ENCODE measurements at places on chromosomes 6 and 20.

- no peak overlapping the region for H3K27ac ChIP-seq
- no peak overlapping the region for H3K4me3 ChIP-seq
- H3K4me1 ChIP-seq: no peaks in the 10 kb centered on the region
- no peaks in the 10 kb centered on the region for H3K27me3 ChIP-seq
- DNase-seq: no peak
Measured at GRCh38 chr20:45329497-45330319, 18.5 kb downstream of the SDC4 start.

DNA sequence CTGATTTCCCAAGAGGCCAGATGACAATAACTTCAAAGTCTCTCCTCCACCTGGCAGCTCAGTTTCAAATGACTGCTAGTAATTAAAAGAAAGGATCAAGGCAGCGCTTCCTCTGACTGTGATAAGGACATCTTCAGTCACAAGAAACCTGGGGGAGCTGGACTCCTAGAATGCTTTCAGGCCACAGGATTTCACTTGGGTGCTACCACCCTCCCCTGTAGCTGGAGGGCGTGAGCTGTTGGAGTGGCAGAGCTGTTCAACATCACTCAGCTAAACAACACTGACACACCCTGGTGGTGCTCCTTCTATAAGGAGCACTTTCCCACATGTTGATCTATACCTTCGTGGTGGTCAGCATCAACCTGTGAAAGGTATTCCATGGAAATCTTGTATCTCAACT is 2.2 kb upstream of the CNR1 start:
- H3K27me3 ChIP-seq: no peaks in the 10 kb centered on the region
- no peaks in the 10 kb centered on the region for H3K36me3 ChIP-seq
- no peak overlapping the region for H3K4me3 ChIP-seq
- H3K4me1 ChIP-seq: no peaks in the 10 kb centered on the region
- no peak for DNase-seq

DNA sequence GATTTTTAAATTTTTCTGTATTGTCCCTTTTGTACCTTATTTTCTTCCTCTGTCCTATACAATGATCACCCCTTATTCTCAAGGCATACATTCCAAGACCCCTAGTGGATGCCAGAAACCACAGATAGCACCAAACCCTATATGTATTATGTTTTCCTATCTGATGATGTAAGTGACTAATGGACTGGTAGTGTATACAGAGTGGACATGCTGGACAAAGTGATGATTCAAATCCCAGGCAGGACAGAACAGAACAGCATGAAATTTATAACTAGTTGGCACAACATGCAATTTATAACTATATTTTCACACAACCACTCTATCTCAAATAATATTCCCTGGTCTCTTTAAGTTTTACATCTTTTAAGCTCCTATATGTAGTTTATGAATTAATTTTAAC is 205.6 kb upstream of the FLRT3 start:
- no peak for DNase-seq
- H3K27me3 ChIP-seq: no peaks in the 10 kb centered on the region
- H3K4me1 ChIP-seq: no peaks in the 10 kb centered on the region
- H3K36me3 ChIP-seq: peaks cover under 1% of the 10 kb centered on the region

DNA sequence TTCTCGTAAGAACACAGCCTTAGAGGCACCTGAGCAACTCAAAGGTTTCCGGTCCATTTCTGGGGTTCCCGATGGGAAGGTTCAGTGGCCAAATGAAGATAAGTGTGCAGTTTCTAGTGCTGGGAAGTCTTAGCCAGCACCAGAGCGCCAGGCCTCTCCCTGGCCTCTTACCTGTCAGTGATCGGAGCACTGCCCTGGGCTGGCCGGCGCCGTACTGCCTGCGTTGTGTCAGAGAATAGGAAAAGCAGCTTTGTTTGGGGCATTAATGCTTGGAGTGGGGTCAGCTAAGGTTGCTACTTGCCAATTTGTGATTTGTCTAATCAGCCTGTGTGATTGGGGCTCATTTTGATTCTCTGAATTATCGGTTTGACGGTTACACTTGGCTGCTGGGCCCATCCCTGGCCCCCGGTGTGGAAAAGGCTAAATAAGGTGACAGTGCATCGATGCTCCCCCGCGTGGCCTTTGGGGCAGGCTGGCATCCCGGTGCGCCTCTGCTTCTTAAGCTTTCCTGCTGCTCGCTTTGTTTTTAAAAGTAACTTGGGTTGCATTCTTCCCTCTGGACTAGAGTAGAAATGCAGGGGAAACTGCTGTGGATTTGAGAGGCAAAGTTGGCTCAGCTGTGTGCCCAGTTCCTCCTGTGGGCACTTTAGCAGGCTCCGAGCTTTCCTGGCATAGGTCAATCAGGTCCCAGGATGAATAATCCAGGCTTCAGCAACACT is 51.8 kb downstream of the TCP11 start:
- peaks cover 29% of the 10 kb centered on the region for H3K36me3 ChIP-seq
- no peak for DNase-seq

DNA sequence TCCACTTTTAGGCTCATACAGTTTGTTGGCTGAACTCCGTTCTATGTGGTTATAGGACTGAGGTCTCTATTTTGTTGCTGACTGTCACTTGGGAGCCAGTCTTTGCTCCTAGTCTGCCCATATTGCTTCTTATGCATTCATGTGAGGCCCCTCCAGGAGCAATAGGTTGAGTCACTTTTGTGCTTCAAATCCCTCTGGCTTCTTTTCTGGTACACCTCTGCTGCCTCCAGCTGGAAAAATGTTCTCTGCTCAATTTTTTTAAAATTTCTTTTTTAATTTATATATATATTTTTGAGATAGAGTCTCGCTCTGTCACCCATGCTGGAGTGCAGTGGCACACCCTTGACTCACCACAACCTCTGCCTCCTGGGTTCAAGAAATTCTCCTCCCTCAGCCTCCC is 42.7 kb upstream of the NOX3 start:
- no peak for DNase-seq
- H3K27ac ChIP-seq: no peak overlapping the region
- H3K27me3 ChIP-seq: no peaks in the 10 kb centered on the region
- no peaks in the 10 kb centered on the region for H3K36me3 ChIP-seq

DNA sequence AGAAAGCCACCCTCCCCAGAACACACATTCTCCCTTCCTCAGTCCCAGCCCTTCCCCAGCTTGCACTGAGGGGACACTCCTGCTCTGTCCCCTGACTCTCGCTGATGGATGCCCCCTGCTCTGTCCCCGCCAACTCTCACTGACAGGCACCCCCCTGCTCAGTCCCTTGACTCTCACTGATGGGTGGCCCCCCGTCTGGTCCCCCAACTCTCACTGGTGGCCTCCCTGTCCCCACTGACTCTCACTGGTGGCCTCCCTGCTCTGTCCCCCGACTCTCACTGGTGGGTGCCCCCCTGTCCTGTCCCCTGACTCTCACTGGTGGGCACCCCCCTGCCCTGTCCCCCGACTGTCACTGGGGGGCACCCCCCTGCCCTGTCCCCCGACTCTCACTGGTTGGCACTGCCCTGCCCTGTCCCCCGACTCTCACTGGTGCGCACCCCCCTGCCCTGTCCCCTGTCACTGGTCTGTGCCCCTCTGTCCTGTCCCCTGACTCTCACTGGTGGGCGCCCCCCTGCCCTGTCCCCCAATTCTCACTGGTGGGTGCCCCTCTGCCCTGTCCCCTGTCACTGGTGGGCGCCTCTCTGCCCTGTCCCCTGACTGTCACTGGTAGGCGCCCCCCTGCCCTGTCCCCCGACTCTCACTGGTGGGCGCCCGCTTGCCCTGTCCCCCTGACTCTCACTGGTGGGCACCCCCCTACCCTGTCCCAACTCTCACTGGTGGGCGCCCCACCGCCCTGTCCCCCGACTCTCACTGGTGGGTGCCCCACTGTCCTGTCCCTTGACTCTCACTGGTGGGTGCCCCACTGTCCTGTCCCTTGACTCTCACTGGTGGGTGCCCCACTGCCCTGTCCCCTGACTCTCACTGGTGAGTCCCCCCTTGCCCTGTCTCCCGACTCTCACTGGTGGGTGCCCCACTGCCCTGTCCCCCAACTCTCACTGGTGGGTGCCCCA is 60.9 kb downstream of the GINS1 start:
- H3K27me3 ChIP-seq: no peaks in the 10 kb centered on the region
- H3K36me3 ChIP-seq: no peaks in the 10 kb centered on the region

- no peaks in the 10 kb centered on the region for H3K27me3 ChIP-seq
- H3K4me3 ChIP-seq: no peak overlapping the region
- peak overlapping the region; percentile 13 for H3K27ac ChIP-seq
- no peaks in the 10 kb centered on the region for H3K36me3 ChIP-seq
Measured at GRCh38 chr20:16556301-16556700, 16.9 kb downstream of the KIF16B start.

- H3K27ac ChIP-seq: no peak overlapping the region
- DNase-seq: no peak
- no peak overlapping the region for H3K4me3 ChIP-seq
- H3K36me3 ChIP-seq: no peaks in the 10 kb centered on the region
Measured at GRCh38 chr6:40674170-40674569, 87.0 kb upstream of the LRFN2 start.

DNA sequence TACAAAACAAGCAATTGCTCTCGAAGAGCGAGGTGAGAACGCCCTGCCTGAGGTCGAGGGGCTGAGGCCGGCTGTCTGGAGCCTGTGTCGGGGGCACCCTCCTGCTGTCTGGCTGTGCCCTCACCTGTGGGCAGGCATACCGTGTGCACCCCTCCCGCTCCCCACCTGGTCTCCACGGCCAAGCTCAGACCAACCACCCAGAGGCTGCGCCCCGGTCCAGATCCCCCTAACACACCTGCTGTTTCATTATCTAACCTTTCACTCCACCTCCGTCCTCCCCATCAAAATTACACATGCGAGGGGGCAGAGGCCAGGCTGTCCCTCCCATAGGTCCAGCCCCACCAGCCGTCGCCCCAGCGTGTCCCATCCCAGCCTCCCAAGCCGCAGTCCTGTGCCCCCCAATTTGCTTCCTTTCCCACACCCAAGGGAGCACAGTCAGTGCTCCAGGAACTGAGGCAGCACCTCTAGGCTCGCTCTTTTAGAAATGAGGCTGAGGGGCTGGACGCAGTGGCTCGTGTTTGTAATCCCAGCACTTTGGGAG is 35.2 kb downstream of the NTSR1 start:
- peaks cover 11% of the 10 kb centered on the region for H3K4me1 ChIP-seq
- no peaks in the 10 kb centered on the region for H3K27me3 ChIP-seq
- no peaks in the 10 kb centered on the region for H3K36me3 ChIP-seq
- H3K27ac ChIP-seq: no peak overlapping the region
- no peak overlapping the region for H3K4me3 ChIP-seq
- no peak for DNase-seq

GRCh38 chr6:147506704-147507114 is 1.8 kb upstream of the SAMD5 start:
- DNase-seq: peak; percentile 76
- H3K27ac ChIP-seq: no peak overlapping the region
- no peaks in the 10 kb centered on the region for H3K36me3 ChIP-seq
- H3K4me3 ChIP-seq: peak overlapping the region; percentile 86

DNA sequence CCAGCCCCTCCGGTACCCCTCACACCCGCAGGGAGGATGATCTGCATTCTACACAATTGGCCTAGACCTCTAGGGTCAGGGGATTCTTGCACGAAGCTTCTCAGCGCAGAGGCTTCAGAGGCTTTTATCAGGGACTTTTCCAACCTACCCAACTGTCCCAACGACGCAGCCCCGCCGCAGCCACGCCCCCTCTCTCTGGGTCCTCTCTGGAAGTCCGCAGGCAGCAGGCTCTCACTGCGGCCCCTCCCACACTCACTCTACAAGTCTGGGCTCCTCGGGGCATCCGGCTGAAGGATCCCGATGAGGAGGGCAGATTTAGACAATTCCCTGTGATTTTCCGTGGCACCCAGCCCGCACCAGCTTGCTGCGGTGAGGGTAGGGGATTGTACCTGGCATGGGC is 227.7 kb upstream of the RNF24 start:
- H3K27me3 ChIP-seq: peaks cover 38% of the 10 kb centered on the region
- H3K36me3 ChIP-seq: no peaks in the 10 kb centered on the region
- H3K4me1 ChIP-seq: no peaks in the 10 kb centered on the region

DNA sequence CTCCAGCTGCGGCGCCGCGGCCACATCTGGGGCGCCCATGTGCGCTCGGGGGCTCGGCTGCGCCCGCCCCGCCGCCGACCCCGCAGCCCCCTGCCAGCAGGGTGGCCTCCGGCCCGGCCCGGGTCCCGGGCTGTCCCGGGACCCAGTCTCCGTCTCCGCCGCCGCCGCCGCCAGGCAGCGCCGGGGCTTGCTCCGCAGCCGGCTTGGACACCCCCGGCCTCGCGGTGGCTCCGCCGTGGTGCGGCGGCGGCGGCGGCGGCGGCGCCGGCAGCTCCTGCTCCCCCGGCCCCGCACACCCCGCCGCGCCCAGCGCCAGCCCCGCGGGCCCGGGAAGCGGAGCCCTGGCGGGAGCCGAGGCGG is 219 bp downstream of the ISM1 start:
- no peaks in the 10 kb centered on the region for H3K36me3 ChIP-seq
- DNase-seq: no peak
- peak overlapping the region; percentile 78 for H3K4me3 ChIP-seq
- no peak overlapping the region for H3K27ac ChIP-seq
- no peaks in the 10 kb centered on the region for H3K27me3 ChIP-seq

- H3K4me3 ChIP-seq: no peak overlapping the region
- H3K4me1 ChIP-seq: peaks cover 37% of the 10 kb centered on the region
- no peak for DNase-seq
- no peaks in the 10 kb centered on the region for H3K27me3 ChIP-seq
- H3K27ac ChIP-seq: no peak overlapping the region
Measured at GRCh38 chr20:53914091-53914780, 156.2 kb downstream of the BCAS1 start.

DNA sequence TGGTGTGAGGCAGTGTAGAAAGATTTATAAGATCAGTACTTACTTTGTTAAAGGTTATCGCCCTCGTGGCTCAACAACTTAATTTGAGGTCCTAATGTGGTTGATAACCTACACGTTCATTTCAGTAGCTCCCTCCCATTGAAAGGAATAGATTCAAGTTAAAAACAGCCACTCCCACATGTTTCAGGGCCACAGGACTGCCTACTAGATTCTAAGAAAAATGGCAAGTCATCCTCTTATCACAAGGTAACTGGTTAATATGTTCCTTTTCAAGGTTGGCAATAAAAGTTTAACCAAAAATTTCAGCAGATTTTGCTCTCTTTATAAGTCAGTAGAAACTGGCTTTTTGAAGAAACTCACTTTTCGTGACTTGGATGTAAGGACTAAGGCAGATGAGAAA is 17.1 kb downstream of the GSTA2 start:
- H3K4me3 ChIP-seq: no peak overlapping the region
- no peaks in the 10 kb centered on the region for H3K27me3 ChIP-seq
- no peak overlapping the region for H3K27ac ChIP-seq
- peaks cover 13% of the 10 kb centered on the region for H3K4me1 ChIP-seq
- DNase-seq: no peak

DNA sequence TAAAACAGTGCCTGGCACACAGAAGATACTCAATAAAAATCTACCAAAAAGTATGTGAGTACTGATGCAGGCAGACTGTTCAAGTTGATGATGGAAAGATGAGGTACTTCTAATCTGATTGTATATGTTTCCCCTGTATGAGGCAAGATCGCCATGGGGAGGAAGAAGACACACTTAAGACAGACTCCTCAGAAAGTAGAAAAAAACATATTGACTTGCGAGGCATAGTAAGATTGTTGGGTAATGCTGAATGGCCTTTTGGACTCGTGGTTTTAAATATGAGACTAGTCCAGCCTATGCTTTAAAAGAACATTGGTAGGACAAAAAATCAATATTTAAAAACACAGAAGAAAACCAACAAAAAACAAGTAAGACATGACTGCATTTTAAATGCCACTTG is 72.6 kb downstream of the SHPRH start:
- peaks cover 27% of the 10 kb centered on the region for H3K36me3 ChIP-seq
- no peaks in the 10 kb centered on the region for H3K27me3 ChIP-seq
- no peaks in the 10 kb centered on the region for H3K4me1 ChIP-seq
- no peak overlapping the region for H3K27ac ChIP-seq
- no peak for DNase-seq
